ENCODE measurements at places on chromosomes 13 and 19.

DNA sequence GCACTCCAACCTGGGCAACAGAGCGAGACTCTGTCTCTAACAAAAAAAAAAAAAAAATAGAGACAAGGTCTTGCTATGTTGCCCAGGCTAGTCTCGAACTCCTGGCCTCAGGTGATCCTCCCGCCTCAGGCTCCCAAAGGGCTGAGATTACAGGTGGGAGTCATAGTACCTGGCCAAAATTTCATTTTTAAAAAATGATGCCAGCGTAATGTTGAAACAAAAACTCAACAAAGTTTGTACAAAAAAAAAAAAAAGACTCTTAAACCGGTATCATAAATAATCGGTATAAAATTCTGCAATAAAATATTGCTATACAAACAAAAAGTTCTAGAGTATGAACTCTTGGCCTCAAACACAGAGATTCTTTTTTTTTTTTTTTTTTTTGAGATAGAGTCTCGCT lies 3.5 kb downstream of the GMFG start:
- DNase-seq, result no peak

GRCh38 chr13:75307370-75307949 lies 174.5 kb downstream of the TBC1D4 start:
- DNase-seq, result no peak

GRCh38 chr19:2594319-2594718 lies 108.2 kb downstream of the GNG7 start:
- no peak for DNase-seq

GRCh38 chr19:39080431-39080830 lies 3.7 kb upstream of the ACP7 start:
- DNase-seq, result no peak

DNA sequence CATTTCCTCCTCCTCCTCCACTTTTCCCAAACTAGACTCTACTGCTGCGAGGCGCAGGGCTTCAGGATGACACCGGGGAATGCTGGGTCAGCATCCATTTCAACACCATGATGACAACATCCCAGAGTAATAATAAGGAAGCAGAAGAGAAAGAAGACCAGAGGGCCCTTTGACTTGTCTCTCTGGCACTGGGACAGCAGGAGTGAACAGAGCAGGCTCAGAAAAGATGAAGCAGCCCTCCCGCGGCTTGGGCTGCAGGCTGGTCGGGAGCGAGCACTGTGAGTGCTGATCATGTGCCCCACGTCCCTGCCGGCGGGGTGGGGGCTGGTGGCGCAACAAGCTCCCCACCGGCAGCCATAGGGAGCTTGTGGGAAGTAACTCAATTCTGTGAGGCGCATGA lies 30.5 kb downstream of the RANBP3 start:
- no peak for DNase-seq

DNA sequence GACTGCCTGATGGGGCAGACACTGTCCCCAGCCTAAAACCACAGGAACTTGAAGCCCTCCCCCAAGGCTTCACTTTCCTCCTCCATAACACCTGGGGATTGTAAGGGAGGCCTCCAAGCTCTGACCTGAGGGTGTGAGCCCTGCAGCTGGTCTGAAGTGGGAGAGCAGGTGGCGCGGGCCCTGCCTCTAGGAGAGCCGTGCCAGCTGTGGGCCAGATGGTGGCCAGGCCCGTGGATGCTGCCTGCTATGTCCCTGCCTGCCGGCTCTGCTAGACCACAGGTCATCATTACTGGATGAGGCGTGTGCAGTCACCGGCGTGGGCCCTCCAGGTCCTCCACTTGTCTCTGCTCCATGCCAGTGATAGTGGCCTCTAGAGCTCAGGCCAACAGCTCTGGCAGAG lies 3.5 kb upstream of the KLHL26 start:
- DNase-seq, result no peak

GRCh38 chr13:44218501-44219240 lies 155.0 kb upstream of the SERP2 start:
- no peak for DNase-seq

- DNase-seq, result no peak
These were observed 13.4 kb downstream of the TM6SF2 start for GRCh38 chr19:19259741-19260140.

DNA sequence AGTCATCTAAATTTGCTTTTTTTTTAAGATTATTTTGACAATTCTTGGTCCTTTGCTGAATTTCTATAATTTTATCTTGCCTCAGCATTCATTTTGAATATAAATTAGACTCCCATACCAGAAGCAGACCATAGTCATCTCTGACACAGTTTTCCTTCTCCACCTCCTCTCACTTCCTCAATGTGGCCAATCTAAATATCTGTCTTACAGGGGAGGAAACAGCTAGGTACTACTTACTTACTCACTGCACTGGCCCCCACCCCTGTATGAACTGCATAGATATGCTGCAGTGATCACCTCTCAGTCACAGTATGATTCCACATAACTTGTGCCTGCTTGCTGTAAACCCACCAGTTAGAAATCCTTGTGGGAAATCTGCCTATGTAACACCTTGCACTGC lies 665.6 kb downstream of the FGF9 start:
- no peak for DNase-seq

DNA sequence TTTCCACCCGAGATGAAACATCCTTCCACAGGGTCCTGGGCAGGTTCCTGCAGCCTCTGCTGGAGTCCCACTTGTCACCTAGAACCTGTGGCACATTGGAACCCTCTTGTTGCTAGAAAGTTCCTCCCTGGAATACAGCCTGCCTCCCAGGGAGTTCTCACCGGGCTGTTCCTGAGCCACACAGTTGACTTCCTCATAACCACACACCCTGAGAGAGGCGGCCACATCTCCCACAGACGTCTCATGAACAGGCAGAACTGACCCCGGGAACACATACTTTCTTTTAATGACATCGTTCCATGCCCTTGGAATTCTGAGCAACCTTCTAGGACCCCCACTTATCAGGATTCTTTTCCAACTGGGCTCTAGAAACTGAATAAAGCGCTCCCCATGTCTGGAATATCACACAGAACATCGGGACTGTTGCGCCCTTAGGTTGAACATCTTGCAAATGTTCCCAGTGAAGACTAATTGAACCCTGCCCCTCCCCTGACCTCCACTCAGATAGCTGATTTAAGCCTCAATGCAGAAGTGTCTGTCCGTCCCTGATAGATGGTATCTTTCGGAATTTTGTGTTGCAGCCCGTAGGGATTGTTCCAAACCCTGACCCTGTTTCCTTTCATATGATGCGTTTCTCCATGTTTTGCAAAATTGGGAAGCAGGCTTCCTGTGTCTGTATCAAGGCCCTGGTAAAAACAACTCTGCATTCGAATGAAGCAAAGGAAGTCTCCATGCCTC lies 91.1 kb downstream of the RAB20 start:
- no peak for DNase-seq

- DNase-seq, result no peak
These were observed 173.8 kb downstream of the KATNAL1 start for GRCh38 chr13:30133554-30133912.

DNA sequence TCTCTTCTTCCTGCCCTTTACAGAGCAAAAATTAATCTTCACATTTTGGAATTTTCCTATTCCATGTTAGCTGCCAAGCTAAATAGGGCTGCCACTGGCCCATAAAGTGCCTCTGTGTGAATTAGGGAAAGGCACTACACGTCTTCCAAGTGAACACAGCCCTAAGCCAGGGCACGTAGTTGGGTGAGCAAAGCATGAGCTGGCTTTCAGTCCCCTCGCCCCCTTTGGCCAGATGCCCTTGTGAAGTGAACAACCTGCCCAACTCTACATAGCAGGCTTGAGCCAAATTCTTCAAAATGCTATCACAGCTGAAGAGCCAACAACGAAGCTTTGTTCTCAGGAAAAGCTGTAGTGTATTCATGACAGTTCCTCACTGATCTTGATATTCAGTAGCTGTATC lies 213.1 kb downstream of the OXGR1 start:
- DNase-seq, result no peak

- DNase-seq, result no peak
These were observed 67.7 kb upstream of the USP29 start for GRCh38 chr19:57052081-57052480.

Data from central memory CD4-positive, alpha-beta T cell (primary cell).